Hematopoietic multipotent progenitor cell treated with erythropoietin and hydrocortisone succinate and interleukin-3 and kit ligand, for 4 days (in vitro differentiated cells): ENCODE measurements at places on chromosomes 16 and 17.

DNA sequence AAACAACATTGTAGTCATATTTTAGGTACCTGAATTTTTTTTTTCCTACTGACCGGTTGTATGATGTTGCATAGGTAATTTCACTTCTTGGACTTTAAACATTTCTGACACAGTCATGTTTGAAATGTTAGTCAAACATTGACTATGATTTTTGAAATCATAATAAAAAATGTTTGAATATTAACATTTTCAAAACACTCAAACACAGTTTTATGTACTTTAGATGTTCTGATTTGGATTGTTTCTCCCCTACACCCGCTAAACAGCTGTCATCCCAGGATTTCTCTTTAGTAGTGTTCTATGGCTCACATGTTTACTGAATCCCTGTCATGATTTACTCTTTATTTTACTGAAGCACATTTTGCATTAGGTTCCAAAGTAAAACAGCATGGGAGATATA, 102.9 kb upstream of the NPEPPS start:
- no peak for DNase-seq

- DNase-seq = no peak
Observed at GRCh38 chr17:83151056-83151441, 71.6 kb downstream of the METRNL start.

DNA sequence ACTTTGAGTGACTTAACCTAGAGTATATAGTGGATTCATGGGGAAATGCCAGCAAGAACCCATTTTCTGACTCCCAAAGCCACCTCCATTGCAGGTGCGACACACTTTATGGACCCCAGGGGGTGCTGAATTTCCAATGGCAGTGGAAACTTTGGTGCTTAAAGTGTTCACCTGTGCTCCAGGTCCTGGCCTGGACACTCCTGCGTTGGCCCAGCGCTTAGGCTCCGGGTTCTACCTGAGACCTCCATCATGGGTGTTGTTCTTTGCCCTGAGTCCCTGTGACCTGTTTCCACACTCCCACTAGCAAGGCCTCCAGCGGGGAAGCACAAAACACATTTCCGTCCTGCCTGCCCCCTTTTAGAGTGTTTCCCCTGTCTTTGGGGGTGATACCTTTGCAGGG, 3.0 kb downstream of the CCNF start:
- no peak for DNase-seq

GRCh38 chr16:83899272-83899897, 470 bp downstream of the MLYCD start:
- DNase-seq = peak; percentile 81

DNA sequence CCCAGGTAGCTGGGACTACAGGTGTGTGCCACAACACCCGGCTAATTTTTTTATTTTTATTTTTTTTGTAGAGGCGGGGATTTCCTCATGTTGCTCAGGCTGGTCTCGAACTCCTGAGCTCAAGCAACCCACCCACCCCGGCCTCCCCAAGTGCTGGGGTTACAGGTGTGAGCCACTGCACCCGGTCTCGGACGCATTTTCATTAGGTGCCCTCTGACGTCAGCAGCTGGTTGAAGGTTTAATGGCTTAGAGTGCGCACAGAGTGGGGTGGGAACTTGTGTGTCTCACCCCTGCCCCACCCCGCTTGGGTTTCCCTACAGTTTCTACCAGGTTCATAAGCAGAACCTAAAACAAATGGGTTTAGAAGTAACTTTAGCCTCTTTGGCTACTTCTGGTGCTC, 109.0 kb downstream of the N4BP1 start:
- no peak for DNase-seq

DNA sequence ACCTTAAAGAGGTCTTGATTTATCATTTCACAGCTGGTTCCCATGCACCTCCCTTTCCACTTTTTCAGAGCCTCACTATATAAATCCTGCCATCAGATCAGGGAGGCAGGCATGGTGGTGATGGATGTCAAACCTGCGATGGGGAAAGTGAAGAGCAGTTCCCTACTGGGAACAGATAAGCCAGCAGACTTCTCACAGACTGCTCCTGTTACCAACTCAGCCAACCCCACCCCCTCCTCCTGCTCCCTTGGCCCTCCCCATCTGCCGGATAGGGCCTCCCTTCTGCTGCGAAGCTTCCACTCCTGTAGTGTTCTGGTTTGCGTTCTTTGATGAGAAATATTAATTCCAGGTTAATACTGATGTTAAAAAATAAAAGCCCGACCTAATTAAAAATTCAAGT, 232.1 kb downstream of the STX8 start:
- no peak for DNase-seq

DNA sequence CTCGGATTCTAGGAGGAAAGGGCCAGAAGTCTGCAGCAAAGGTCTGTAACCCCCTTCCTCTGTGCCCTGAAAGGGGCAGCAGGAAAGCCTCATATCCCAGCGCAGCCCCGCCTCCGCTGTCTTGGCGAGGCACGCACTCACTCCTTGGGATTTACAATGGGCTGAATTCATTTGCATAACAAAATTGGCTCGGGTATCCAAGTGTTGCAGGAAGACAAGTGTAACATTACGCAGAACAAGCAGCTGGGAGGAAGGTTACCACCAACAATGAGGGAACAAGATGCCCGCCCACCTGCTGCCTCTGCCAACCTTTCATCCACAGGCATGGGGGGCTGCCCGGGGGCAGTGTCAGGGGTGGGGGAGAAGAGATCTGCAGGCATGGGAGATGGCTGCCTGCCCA, 130.4 kb downstream of the MRM1 start:
- DNase-seq = no peak

- DNase-seq = no peak
Observed at GRCh38 chr16:920051-920681, 50.6 kb downstream of the LMF1 start.

DNA sequence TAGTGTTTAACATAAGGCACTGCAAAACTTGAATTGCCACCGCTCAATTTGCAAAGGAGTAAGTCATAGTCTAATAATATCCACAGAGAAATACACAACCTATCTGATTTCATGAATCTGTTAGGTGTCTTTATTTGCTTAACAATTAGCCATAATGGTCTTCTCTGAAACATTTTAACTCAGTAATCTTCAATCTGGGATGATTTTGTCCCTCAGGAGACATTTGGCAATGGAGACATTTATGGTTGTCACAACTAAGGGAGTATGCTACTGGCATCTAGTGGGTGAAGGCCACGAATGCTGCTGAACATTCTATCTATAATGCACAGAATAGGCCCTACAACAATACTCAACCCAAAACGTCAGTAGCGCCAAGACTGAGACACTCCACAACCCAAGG, 4.3 kb downstream of the UBE2G1 start:
- peak; percentile 41 for DNase-seq

GRCh38 chr16:68985268-68985667, 120.2 kb upstream of the HAS3 start:
- DNase-seq = no peak

DNA sequence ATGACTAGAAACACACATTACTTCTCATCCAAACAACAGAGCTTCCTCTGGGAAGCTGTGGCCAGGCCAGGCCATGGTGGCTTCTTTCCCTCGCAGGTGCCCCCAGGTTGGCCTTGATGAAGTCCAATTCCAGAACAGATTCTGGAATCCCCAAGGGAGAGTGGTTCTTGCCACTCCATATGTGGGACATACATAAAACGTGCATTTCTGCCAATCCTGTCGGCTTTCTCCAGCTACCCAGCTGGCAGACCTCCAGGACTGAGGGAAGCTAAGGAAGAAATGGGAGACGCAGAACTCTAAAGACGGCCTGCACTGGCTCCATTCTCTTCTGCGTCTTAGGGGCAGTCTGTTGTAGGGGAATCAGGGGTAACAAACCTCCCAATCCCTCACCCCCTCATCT, 219.2 kb upstream of the CDH5 start:
- no peak for DNase-seq

- DNase-seq = no peak
Observed at GRCh38 chr16:20141956-20142355, 68.3 kb upstream of the GPR139 start.

DNA sequence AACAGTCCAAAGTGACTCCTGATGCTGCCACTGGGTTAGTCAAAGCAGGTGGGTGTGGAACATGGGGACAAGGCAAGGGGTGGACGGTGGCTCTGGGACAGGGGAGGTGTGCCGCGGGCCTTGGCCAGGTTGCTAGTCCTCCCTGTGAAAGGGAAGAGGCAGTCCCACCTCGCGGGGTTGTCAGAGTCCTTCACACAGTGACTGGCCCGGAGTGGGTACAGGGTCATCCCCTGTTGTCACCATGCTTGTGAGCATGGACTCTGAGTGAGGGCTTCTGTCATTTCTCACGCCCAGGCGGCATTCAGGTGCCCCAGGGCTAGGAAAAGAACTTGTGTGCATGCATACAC, 3.1 kb upstream of the ZNF469 start:
- no peak for DNase-seq

- peak; percentile 64 for DNase-seq
Observed at GRCh38 chr17:57459286-57459915, 203.1 kb downstream of the MSI2 start.

DNA sequence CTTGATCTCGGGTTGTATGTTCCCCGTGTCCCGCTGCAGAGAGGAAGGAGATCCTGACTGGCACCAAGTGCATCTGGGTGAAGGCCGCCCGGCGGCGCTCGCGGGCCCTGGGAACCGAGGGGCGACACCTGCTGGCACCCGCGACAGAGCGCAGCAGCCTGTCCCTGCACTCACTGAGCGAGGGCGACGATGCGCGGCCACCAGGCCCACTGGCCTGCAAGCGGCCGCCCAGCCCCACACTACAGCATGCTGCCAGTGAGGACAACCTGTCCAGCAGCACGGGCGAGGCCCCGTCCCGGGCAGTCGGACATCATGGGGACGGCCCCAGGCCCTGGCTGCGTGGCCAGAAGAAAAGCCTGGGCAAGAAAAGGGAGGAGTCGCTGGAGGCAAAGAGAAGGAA, 7.5 kb downstream of the BTBD17 start:
- DNase-seq = peak; percentile 90

GRCh38 chr17:40303009-40303657, 5.8 kb upstream of the RARA start:
- peak; percentile 89 for DNase-seq

DNA sequence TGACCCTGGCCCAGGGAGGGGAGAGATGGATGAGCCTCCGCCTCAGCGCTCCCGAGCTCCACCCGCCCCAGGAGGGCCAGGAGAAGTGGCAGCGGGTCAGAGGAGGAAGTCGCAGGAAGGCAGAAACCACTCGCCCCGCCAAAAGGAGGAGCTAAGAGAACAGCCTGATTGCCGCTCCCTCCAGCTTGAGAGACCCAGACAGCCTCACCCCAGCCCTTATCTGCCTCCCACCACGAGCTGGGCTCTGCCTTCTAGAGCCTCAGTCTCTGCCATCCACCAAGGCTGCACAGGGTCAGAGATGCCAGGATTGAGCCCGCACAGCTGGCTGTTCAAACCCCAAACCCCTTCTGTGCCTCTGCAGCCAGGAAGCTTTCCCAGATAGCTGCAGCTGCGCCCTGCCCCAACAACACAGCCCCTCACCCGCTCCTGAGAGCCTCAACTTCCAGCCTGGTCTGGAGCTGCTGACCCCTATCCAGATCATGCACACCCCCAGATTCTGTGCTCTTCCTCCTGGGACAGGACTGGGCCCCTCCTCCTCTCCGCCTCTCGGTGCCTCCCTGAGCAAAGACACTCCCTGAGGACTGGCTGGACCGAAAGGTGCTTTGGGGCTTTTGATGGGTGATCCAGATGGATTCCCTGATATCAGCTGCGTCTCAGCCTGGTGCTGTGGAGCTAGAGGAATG, 1.0 kb upstream of the ATP2A3 start:
- DNase-seq = peak; percentile 99

- DNase-seq = no peak
Observed at GRCh38 chr16:54647725-54648221, 282.9 kb upstream of the IRX5 start.

DNA sequence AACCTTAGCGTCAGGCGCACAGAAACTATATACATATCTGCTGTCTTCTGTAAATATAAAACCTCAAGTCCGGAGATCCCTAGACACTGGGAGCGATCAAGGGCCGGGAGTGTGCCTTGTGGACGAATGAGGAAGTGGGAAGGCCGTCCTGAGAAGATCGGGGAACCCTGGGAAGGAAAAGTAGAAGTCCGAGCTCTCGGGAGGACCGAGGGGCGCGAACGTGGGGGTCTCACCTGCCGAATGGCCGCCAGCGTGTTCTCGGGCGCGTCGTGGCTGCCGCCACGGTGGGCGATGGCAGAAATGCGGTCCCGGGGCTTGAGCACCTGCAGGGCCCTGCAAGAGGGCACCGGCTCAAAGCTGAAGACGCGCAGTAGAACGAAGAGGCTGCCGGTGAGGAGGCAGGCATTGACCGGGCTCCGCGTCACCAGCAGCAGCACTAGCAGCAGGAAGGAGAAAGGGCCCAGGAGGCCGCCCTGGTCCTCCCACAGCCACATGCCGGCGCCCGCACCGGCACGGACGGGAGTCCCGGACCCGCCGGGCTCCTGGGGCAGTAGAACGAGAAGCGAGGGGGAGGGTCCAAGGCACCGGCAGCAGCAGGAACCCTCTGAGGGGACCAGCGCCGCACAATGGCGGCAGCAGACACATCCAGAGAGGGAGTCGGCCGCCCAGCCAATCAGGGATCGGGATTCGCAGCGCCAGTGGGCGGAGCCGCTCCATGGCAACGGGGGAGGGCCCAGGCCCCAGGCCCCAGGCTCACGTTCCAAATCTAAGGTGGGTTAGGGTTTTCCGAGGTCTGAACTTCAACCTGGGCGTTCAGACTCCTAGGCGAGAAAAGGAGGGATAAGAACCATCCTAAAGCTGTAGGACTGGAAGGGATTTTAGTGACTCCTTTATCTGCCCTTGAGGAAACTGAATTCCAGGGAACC, at the start of gene GDE1:
GDE1 (minus strand) TSS at position 628 of the 926 bp plus-strand sequence; CDS start at position 494, 134 bp downstream.
- DNase-seq = peak; percentile 96

DNA sequence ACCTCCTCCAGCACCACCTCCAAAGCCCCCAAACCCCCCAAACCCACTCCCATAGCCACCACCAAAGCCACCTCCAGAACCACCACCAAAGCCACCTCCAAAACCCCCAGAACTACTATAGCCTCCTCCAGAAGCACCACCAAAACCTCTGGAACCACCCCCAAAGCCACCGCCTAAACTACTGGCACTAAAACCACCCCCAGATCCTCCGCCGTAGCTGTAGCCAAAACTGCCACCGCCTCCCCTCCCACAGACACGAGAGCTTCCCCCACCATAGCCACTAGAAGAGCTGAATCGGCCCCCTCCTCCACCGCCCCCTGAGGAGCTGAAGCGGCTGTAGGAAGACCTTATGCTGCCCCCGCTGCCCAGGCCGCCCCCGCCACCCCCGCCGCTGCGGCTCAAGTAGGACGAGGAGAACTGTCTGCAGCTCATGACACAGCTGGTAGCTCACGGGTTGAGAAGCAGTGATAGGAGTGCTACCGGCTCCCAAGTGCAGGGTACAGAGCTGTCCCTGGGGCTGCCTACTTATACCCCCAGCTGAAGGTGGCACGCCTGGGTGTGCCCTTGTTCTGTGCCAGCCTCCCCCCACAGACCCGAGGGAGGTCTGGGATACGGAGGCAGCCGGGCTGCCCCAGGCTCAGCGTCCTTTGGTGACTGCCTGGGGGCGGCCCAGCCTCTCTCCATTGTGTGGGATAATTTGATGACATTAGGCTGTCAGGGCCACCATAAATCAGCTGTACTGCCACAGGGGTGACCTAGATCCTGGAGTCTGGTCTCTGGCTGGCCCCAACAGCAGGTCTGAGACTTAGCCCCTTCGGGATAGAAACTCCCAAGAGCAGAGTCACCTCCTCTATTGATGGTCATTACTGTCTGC, at the start of gene KRT9:
KRT9 (minus strand) TSS at position 499 of the 874 bp plus-strand sequence; CDS start at position 432, 67 bp downstream.
- no peak for DNase-seq

- peak; percentile 9 for DNase-seq
Observed at GRCh38 chr16:60107871-60108270, 1373.8 kb upstream of the GOT2 start.

- DNase-seq = peak; percentile 61
Observed at GRCh38 chr16:2465653-2466415, 5.3 kb upstream of the NTN3 start.

- no peak for DNase-seq
Observed at GRCh38 chr17:9802697-9803096, 11.3 kb upstream of the DHRS7C start.
